Caco-2 (cell line): ENCODE measurements at places on chromosomes 4 and X.
A peak's percentile ranks its signal among the peaks of the same experiment; 100 is the strongest.

DNA sequence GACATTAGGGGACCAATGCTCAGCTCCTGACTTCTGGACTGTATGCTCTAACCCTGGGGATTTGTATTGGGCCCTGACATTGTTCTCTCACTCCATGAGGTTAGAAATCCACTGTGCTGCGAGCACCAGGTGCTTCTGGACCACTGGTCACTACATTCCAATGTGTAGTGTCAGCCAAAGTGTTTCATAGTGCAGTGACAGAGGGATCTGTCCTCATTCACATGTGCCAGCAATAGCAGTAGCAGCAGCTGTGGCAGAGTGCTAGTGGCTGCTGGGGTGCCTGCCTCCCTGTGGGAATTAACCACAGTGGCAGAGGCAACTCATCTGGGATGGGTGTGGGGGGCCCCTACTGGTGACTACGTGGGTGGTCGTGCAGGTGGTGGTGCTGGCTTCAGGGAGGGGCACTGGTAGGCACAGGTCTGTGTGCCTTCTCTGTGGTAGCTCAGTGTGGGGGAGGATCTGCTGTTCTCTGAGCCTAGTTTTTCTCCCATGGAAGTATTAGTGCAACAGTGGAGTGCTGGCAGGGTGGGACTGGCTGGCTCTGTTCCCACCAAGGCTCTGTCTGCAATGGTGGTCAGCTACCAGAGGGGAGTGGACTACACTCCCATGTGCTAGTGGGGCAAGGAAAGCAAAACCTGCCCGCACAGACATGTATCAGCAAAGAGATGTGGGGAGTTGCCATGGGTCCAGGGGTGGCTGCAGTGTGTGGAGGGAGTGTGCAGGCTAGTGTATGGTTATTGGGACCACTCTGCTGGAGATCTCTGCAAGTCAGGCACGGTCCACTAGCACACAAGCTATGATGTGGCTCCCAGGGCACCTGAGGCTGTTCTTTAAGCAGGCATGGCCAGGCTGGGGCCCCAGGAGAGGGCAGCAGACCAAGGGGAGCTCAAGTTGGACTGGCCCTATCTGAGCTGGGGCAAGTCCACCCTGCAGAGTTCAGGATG is 78.5 kb downstream of the SCLT1 start:
- DNase-seq = no peak

GRCh38 chrX:34612036-34612435 is 45.0 kb downstream of the TMEM47 start:
- DNase-seq = no peak

DNA sequence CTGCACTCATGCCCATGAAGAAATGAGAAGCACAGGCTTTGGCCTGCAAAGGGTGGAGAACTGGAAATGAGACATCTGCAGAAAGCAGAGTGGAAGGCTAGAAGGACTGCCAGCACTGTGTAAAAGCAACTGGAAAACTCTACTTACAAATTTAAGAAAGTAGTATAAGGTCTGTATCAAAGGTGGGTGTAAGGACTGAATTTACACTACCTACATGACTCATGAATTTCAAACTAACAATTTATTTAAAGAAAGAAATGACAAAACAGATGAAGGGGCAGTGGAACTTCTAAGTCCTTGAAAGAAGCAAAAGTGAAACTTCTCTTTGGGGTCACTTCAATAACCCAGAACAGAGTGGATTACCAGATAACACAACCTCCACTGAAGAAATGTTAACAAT is 71.2 kb downstream of the SLC10A7 start:
- DNase-seq = no peak

- DNase-seq = no peak
These were observed 17.6 kb downstream of the GIMD1 start for GRCh38 chr4:106351016-106351415.

GRCh38 chr4:10703766-10704429 is 19.3 kb upstream of the CLNK start:
- no peak for DNase-seq

GRCh38 chrX:48606091-48606490 is 8.8 kb downstream of the WDR13 start:
- no peak for DNase-seq

DNA sequence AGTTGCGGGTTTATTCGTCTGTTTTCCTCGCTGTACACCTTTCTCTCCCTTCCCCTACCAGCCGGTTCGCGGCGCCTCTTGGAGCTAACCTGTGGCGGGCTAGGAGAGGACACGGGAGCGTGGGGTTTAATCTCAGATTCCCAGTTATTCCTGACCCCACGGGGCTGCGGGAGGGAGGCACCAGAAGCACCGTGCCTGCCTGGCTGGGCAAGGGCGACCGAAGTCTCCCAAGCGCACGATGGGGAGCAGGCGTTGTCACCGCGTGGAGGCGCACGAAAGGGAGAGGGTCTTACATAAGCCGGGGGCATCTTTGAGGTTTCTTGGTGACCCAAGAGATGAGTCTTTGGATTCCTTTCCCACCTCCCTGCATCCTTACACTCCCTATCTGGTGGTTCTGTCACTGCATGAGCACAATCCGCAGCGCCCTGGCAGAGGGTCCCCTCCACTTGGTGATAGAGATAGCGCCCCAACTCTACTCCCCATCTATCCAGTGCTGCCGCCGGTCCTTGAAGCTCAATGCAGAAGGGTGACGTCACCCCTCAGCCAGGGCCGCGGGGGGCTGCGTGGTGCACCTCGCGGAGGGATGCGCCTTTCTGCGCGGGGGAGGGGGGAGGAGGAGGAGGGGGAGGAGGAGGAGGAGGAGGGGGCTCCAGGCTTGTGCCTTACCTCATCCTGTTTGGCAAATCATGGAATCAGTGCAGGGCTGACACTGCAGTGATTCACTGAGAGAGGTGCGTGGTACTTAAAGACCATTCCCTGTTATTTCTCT is 793 bp downstream of the TSPAN7 start:
- DNase-seq = peak; percentile 4

GRCh38 chr4:3686753-3687152 is 79.4 kb upstream of the ADRA2C start:
- no peak for DNase-seq

GRCh38 chr4:72987741-72988729 is 81.5 kb downstream of the COX18 start:
- DNase-seq = no peak

DNA sequence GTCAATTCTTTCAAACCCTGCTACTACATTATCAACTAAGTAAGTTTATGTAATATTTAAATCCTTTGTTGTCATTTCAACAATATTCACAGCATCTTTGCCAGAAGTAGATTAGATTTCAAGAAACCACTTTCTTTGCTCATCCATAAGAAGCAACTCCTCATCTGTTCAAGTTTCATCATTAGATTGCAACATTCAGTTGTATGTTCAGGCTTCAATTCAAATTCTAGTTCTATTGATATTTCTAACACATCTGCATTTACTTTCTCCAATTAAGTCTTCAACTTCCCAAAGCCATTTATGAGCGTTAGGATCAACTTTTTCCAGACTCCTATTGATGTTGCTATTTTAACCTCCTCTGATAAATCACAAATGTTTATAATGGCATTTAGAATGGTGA is 66.1 kb downstream of the BMP3 start:
- no peak for DNase-seq

DNA sequence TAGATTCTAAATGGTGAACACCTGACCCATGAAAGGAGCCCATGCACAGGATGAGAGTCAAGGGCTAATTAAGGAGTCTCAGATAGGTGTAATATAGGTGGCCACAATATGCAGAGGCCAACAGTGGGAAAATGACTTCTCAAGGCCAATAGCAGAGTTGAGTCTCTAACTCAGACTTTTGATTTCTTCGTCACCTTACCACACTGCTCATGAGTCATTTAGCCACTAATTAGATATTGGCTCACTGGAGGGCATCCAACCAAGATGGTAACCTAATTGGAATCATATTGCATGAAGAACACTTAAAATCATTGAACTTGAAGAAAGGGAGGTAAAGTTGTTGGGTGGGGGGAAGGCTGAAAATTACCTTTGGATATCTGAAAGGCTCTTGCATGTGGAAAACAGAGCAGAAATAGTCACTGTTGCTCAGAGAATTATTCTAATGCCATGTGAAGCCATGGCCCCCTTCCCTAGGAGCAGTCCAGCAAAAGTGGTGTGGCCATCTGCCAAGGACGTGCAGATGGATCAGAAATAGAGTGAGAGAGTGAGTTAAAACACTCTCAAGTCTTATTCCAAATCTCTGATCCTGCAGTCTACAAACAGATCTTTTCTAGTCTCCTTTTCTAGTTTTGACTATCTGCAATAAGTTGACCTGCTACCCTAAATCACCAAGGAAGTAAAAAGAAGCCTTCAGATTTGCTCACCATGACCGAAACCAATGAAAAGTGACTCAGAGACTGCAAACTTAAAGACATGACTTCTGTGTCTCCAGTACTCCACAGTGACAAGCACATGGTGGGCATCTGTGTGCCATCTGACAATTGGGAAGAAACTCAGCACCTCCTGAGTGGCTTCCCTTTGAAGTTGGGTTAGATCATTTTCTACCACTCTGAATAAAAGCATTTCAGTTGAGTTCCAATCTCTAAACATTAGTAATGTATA is 93.9 kb upstream of the C1QTNF7 start:
- DNase-seq = no peak

GRCh38 chr4:171629182-171629581 is 184.0 kb upstream of the GALNTL6 start:
- DNase-seq = no peak

DNA sequence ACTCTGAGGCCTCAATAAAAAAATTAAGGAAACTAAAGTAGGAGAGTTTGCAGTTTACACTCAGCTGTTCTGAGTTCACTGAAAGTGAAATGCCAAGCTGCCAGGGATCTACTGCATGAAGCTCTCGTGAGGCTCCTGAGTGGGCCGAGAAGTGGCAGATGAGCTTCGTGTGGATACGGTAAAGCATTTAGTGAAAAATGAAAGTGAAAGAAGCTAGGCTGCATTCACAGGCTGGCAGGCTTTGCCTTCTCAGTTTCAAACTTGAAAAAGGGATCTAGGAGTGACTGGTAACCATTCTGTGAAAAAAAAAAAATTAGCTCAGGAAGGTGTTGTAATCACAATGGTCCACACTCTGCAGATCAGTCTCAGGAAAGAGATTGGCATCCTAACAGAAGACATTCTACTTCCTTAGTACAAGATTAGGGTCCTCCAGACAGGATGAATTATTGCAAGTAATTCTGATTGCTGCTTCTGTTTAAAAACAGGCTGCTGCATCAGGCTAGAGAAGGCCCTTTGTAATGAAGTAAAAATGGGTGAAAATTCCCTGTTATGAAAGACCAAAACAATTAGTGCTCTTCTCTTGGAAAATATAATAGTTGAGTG is 679.9 kb downstream of the RPA4 start:
- DNase-seq = no peak

DNA sequence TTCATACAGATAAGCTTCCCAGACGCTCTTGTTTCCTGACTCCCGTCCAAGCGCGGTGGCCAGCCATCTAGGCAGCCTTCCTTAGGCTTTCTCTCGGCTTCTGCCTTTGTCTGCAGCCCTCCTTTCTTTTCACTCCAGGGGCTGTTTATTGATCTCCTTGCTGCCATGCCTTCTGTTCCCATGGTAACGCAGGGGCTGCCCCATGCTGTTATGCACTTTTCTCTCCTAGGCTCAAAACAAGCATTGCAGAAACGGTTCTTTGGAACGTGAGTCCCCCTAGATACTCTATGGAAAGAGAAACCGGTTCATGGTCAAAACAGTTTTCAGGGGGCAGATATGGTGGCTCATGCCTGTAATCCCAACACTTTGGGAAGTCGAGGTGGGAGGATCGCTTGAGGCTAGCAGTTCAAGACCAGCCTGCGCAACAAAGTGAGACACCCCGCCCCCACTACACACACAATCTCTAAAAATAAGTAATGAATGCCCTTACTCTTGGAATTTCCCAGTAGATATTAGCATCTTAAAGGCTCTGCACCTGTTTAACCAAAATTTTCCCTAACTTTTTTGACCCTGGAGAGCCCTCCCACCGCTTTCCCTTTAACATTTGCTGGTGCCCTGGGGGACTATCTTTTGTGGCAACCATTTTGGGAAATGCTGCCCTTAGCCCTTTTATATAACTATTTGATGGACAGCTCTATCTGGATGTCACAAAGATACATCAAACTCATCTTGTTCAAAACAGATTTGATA is 53.9 kb upstream of the ZNF157 start:
- no peak for DNase-seq
